ENCODE measurements at places on chromosomes 3 and 15.

GRCh38 chr15:66195621-66196230, 57.8 kb downstream of the MEGF11 start:
- DNase-seq: no peak

DNA sequence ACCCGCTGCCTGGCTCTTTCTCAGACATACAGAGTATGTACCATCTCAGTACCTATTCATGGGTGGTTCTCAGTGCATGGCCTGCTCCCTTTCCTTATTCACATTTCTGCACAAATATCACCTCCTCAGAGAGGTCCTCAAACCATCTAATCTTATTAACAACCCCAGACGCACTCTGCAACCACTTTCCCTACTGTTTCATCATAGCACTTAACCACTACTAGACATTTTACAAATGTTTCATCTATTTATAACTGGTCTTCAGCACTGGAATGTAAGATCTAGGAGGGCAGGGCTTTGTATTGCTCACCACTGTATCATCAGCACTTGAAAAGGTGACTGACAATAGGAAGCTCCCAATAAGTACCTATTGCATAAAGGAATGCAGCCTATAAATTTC, 45.1 kb downstream of the TNIK start:
- DNase-seq: no peak

GRCh38 chr3:179671747-179672242, 19.0 kb downstream of the USP13 start:
- DNase-seq: no peak

GRCh38 chr3:66465034-66465433, 35.8 kb downstream of the LRIG1 start:
- DNase-seq: no peak

GRCh38 chr3:113606539-113607218, 74.3 kb downstream of the SIDT1 start:
- no peak for DNase-seq

- no peak for DNase-seq
Measured at GRCh38 chr3:165839296-165840076, 2.3 kb upstream of the BCHE start.

Data from HuH-7.5 (cell line).